ENCODE measurements at places on chromosomes 11 and 22.
A peak's percentile ranks its signal among the peaks of the same experiment; 100 is the strongest.

- DNase-seq = no peak
Measured at GRCh38 chr11:15635521-15635920, 520.8 kb downstream of the INSC start.

- DNase-seq = no peak
Measured at GRCh38 chr11:76167590-76167989, 38.7 kb downstream of the WNT11 start.

DNA sequence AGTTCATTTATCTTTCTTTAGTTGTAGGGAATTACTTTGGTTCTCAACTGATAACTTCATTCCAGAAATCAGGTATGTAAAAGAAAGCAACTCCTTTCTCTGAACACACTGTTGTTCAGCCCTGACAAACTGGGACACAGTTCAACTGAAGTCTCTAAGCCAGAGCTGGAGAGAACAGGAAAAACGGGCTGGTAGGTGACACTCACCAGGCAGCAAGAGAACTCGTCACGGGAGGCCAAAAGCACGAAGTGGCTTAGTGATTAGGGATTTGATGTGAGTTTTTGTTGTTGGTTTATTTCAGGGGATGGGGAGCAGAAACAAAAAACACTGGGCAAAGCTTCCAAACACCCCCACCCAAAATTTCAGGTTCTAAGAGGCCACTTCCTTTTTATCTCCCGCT is 54.1 kb downstream of the MYH9 start:
- no peak for DNase-seq

GRCh38 chr11:119872611-119873310 is 143.8 kb upstream of the NECTIN1 start:
- DNase-seq = no peak

DNA sequence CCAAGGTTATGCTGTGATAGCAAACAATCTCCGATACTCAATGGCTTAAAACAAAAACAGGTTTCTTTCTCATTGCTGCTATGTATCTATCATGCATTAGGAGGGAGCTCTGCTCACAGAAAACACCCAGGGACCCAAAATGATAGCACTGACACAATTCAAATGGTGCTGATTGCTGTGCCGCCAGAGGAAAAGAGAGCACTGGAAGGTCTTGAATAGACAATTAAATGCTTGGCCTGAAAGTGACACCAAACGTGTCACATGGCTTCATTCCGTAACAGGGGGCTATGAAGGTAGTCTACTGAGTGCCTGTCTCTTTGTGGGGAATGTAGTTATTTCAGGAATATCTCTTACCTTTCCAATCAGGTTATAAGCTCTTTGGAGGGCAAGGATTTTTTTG is 94.2 kb downstream of the FAR1 start:
- DNase-seq = no peak

- no peak for DNase-seq
Measured at GRCh38 chr22:25508761-25509321, 55.6 kb upstream of the GRK3 start.

DNA sequence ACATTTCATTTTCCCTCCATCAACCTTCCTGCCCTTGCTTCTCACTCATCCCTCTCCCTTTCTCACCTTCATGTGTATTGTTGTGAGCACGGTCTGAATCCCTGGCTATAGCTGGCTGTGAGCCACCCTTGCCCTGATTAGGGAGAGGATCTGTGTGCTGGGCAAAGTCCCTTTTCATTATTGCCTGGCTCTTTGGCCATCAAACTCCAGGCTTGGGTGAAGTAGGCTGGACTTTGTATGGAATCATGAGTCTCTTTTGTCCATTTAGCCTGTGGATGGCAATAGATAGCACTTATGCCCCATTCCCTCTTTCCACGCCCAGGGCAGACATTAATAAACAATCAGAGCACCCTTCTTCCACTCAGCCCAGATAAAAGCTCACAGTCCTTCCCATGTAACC is 6.7 kb downstream of the MYO18B start:
- DNase-seq = no peak

- DNase-seq = peak; percentile 46
Measured at GRCh38 chr22:45101515-45102227, 62.1 kb upstream of the NUP50 start.

GRCh38 chr11:46050003-46050461 is 71.2 kb downstream of the PHF21A start:
- no peak for DNase-seq

DNA sequence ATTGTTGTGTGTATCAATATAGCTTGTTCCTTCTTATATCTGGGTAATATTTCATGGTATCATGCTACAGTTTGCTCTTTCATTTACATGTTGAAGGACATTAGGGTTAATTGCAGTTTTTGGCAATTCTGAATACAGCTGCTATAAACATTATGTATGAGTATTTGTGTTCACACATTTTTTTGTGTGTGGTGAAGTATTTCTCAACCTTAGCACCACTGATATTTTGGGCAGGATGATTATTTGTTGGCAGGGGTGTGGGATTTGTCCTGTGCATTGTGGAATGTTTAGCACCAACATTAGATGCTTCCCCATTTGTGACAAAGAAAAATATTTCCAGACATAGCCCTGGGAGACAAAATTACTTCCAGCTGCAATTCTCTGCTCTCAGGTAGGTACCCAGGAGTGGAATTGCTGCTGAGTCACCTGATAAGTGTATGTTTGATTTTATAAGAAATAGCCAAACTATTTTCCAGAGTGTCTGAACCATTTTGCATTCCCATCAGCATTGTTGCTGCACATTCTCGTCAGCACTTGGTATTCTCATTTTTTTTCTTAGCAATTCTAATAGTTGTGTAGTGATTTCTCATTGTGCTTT is 128.2 kb downstream of the SNX19 start:
- no peak for DNase-seq

GRCh38 chr22:37745548-37746365 is 48.9 kb downstream of the TRIOBP start:
- peak; percentile 80 for DNase-seq

GRCh38 chr11:75022296-75022695 is 33.6 kb downstream of the NEU3 start:
- DNase-seq = no peak

DNA sequence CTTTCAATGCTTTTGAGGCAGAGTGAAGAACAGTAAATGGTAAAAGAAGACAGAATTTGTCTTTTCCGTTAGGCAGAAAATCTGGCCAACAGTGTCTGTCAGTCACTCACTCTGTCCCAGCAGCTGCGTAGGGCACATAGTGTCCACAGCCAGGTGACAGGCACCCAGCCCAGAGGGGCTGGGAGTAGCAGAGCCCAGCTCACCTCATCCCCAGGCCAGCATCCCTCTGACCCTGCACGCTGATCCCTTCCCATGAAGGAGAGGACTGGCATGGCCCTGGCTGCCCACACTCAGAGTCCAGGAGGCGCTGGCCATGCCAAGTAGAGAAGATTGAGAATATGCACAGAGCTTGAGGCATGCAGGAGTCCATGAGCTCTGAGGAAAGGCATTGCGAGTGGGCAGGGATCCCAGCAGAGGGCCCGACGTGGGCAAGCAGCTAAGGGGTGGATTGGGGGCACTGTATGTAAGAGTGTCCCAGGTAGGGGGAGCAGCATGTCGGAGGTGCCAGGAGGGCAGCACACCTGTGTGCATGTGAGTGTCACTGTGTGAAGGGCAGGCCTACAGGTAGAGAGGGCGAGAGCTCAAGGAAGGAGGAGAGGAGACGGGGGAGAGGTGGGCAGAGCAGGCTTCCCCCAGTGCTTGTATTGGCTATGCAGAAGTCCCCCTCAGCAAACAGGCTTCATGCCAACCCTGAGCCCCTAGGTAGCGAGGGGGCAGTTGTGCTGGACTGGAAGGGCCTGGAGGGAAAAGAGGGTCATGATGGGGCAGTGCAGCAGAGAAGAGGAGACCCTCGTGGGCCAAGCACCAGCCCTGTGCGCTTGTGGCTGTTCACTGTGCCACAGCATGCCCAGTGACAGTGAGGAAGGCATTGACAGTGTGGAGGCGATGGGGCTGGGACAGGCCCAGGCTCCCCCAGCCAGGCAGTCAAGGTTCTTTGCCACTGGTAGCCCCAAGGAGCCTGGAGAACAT is 133.8 kb downstream of the OSBP2 start:
- no peak for DNase-seq
